ENCODE measurements at places on chromosomes 12 and 14.
A peak's percentile ranks its signal among the peaks of the same experiment; 100 is the strongest.

DNA sequence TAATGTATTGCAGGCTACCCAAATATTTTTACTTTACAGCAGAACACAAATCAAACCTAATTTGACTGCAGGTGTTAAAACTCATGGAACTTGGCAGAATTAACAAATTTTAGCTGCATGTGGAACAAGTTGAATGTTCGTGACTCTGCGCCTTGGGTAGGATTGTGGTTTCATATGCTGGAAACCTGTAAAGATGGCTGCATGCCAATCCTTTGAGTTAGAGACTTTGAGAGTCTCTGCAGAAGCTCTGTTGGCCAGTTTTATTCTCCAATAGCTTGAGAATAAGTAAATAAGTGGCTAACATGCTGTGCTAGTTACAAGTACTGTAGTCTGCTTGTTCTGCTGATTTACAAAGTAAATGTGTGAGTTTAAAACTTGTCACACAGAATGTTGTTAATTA is 77.8 kb downstream of the PDE6H start:
- no peak for DNase-seq

DNA sequence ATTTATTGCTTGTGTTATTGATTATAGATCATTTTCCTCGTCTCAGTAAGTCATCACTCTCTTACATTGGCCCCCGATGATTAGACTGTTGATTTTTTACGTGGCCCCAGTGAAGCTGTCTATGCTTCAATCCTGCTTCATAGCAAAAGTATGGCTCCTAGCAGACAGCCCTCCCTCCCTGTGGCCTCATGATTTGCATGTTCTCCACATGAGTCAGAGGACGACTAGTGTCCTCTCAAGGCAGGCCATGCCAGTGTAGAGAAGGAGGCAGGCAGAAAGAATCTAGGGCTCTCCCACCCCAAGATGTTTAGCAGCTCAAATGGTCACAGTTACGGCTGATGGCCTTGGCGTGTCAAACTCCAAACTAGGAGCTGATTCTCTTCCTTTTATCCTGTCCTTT is 59.6 kb downstream of the FIGNL2 start:
- DNase-seq = no peak

DNA sequence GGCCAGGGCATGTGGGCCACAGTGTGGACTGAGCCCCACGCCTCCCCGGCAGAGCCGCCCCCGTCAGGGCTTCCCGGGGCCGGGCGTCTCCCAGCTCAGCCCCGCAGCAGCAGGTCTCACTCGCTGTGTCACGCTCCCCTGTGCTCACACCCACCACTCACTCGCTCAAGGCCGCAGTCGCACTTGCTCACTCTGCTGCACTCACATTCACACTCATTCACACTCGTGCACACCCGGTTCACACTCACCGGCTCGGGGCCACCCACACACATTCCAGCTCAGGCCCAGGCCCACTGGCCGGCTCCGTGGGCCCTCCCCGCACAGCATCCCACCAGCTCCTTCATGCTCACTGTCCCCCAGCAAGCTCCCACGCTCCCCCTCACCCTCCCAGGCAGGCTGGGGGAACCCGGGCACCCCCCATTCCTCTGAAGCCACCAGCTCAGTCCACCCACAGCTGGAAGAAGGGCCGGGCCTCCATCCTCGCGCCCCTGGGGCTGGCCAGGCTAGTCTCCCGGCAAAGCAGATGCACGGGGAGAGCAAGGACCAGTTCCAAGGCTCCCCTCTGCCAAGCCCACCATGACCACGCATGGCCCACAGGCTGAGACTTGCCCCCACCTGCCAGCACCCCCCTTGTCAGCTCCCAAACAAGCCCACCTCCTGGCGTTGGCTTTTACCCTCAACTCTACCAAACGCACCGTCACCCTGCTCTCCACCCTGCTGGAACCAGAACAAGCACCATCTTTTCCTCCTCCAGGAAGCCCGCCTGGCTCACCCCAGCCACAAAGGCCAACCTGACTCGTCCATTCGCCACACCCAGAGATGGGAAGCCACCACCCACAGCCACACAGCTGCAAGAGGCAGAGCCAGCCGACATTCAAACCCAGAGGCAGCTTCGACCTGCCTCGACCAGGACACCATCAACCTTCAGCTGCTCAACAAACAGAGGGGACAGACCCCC is 28.0 kb downstream of the NCOR2 start:
- DNase-seq = no peak

- DNase-seq = no peak
These were observed 332.9 kb downstream of the NUAK1 start for GRCh38 chr12:105805730-105806399.

GRCh38 chr12:46159309-46159901 is 109.4 kb downstream of the SLC38A1 start:
- no peak for DNase-seq

DNA sequence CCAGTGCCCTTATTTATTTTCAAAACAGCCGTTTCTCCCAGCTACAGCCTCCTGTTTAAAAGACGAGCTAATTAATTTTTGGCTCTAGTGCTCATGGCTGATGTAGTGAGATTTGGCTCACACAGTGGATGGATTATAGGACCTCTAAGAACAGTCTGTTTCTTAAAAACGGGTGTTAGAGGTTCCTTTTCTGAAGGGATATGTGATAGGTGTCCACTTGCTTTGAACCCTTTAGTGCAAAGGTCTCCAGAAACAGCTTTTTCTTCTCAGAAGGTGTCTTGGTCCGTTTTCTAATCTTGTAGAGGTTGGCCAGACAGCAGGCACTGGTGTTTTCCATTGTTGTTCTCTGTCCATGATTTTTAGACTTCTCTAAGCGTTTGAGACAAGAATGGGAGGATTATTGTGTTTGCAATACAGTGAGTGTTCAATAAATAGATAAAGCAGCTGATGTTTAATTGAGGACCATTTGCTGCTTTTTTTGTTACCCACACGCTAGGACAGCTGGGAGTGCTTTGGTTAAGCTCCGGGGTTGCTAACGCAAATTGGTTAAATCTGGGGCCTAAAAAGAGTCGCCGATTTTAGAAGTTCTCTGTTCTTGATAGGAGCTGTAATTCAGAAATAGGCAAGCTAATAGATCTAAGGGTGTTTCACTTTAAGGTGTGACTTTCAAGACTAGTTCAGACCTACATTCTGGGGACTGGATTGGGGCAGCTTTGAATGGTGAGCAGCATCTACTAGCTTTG is 1.0 kb downstream of the BORCS5 start:
- DNase-seq = no peak

DNA sequence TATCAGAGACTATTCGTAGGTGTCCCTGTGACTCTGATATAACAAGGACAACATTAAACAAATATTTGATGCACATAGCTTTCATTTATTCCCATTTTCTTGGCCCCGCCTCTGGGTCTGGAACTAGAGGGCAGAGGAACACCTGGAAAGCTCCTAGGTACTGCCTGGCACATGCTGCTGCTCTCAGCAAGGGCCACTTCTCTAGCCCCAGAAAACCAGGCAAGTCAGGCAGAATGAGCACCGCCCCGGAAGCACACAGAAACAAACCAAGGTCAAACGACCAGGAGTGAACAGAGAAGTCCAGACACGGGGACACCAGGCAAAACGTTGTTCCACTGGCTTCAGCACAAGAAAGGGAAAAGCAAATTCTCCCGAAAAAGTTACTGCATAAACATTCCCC is 76.1 kb downstream of the TTC7B start:
- DNase-seq = no peak

GRCh38 chr12:100868487-100868886 is 73.9 kb downstream of the ANO4 start:
- DNase-seq = no peak

DNA sequence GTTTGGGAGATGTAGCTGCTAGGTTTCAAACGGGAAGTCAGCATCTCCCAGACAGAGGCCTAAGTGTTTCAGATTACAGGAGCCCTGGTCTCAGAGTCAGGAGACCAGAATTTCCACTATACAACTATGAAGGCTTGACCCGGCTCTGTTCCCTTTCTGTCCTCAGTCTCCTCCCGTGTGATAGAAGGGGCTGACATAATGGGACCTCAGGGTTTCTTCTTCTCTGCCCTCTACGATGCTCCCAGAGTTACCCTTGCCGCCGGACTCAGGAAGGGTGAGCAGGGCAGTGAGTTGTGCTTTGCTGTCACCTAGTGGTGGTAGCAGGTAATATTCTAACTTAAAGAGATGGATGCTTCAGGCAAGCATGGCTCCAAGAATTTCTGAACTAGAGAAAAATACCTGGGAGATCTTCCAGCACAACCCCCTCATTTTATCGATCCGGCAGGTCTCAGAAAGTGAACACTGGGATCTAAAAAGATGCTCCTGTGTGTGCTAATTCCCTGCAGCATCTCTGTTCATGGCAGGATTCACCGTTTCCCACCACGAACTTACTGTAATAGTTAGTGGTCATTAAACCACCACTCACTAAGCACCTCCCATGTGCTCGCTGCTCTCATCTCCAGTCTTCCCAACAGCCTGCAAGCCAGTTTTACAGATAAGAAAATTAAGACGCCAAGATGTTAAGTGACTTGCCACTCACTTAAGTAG is 84.4 kb downstream of the VWF start:
- DNase-seq = peak; percentile 42

DNA sequence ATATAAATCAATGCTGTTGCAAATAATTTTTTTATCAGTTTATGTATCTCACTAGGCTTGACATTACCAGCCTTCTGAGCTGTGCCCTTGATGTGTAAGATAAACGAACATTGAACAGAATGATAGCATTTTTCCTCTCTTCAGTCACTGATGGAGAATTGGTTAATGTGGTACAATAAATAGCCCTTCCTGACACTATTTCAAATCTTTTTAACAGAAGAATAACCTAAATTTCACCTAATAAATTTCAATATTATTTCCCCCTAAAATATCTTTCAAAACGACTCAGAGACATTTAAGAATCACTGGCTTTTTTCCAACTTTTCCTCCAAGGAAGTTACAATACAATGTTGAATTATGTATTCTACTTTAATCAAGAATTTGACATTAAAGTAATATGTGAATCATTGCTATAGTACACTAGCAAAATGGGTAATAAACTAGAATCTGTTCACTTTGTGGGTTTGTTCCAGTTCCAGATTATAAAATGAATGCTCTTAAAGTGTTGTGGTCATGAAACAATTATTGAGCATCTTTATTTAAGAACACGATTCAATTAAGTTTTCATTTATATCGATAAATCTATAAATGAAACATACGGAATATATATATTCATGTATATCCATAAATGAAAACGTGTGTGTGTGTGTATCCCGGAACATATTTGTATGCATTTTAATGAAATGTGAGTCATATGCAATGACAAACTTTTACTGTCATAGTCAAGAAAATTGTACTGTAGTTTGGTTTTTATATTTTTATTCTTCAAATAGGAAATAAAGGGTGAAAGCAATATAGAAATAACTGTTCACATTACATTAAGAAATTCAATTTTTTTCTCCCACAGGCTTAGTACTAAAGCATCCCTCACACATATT is 2.5 kb upstream of the ATP2B1 start:
- DNase-seq = no peak

DNA sequence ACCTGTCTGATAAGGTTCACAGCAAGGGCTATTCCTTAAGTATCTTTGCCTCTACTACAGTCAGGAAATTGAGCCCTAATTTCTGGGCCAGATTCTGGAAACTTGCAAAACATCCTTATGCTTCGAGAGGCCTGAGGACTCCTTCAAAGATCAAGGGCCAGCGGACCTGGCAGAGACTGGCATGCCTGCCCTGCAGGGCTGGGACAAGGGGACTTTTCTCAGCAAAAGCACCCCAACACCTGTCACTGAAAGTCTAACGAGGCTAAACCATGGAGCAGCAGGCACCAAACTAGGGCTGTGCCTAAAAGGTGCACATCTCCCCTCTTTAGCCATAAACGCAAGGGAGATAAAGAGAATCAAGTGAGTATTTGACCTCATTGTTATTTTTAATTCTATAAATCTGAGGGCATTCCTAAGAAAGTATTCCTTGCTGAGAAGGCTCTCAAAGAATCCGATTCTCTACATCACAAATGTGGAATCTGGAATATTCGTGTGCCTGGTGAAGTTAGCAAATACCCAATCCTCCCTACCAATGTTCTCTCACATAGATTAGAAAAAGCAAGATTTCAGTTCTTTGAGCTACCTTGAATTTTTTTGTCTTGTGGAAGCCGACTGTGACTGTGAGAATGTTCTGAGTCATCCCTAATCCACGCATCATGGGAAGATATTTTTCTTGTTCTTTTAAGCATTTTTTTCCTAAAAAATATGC is 328.2 kb upstream of the NOVA1 start:
- DNase-seq = no peak

GRCh38 chr12:88703790-88704189 is 123.5 kb upstream of the KITLG start:
- DNase-seq = no peak

GRCh38 chr12:28973491-28973890 is 175.6 kb upstream of the FAR2 start:
- DNase-seq = no peak

GRCh38 chr12:57456145-57456700 is 1.1 kb downstream of the INHBE start:
- no peak for DNase-seq
